ENCODE measurements at places on chromosomes 7 and 10.

GRCh38 chr10:109393425-109393824, 529.9 kb downstream of the XPNPEP1 start:
- no peak for DNase-seq

GRCh38 chr10:7409045-7409731, 1.6 kb downstream of the SFMBT2 start:
- no peak for DNase-seq

DNA sequence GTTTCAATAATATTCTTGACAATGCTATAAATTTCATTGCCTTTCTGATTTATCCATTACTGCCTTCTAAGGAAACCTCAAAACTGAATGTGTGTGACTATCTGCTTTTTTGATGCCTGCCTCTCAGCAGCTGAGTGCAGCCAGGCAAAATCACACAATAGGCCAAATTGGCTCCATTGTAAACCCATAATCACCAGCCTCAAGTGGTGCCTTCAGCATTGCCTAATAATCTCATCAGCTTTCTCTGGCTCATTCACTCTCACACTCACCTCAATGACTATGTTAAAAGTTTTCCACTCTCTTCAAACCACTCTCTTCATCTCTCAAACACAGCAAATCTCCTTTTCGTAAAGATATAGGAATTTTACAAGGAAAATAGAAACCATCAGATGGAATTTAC, 182.5 kb upstream of the COL1A2 start:
- no peak for DNase-seq

GRCh38 chr10:112797197-112797596, 152.8 kb upstream of the TCF7L2 start:
- DNase-seq, result no peak

DNA sequence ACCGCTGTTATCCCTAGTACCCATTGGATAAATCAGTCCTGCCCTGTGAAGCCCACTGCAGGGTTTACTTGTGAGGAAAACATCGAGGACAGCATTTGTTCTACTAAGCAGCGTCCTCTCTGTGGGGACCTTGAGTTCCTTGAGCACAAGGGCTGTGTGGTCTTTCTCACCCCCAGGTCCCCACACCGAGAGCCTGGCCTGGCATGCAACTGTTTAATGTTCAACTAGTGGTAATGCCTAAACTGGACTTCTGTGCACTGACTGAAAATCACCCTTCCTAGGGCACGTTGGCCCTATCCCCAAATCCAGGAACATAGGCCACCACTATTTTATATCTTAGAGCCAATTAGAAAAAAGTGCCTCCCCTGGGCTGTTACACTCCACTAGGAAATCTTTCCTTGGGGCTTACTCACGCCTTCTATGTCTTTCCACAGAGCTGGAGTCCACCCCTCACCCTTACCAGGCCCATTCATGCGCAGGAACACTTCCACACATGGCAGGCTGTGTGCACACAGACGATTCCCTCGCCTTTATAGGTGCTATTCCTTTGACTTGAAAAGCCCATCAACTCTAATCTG, 1.7 kb upstream of the TMEM213 start:
- no peak for DNase-seq

DNA sequence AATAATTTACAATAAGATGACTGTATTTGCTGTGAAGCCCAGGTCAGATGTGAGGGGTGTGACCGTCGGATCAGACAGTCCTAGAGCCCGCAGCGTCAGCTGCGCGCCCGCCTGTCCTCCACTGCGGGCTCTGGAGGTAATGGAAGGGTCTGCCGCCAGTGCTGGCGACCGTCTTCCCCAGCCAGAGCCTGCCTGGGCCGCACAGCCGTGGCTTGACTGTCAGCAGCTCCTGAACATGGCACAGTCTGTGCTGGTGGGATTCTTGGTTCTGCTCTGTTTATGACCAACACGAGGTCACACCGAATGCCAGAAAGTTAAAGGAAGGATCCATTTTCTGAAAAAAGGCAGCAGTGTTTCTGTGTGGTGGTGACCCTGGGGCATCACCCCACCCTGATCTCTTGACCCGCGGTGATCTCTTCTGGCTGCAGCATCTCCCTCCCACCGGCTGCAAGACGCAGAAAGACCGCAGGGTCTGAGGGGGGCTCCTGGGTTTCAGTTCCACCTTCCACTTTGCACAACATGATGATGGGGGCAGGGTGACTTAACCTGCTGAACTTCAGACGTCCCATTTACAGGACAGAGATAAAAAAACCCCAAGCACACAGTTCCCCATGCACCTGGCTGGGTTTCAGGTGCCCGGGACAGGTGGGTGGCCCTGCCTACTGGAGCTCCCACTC, 103.7 kb downstream of the DNAJB6 start:
- no peak for DNase-seq

DNA sequence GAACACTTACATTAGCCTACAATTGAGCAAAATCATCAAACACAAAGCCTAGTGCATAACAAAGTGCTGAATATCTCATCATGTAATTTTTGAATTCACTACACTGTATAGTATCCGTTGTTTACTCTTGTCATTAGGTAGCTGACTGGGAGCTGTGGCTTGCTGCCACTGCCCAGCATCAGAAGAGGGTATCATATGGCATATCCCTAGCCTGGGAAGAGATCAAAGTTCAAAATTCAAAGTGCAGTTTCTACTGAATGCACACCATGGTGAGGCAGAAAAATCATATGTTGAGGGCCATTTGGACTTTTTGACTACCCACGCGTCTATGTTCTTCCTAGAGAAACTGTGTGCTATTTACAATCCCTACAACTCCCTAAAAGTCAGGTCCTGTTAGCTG, 7.5 kb upstream of the ZC3HAV1 start:
- DNase-seq, result no peak

DNA sequence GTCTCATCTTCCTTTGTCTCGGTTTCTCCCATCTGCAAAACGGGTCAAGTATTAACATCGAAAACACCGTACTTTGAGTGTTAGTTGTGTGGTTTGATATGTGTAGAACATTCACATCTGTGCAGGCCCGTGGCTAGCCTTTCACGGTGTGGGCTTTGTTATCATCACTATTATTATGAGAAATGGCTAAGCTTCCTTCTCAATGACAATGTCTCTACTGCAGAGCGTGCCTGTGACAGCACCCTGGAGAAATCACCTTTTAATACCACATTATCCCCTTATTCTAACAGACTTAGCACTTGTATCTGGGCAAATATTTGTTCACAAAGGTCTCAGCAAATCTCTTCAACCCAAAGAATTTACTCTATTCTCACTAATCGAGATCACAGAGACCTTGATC, 55.8 kb downstream of the FAM171A1 start:
- no peak for DNase-seq

DNA sequence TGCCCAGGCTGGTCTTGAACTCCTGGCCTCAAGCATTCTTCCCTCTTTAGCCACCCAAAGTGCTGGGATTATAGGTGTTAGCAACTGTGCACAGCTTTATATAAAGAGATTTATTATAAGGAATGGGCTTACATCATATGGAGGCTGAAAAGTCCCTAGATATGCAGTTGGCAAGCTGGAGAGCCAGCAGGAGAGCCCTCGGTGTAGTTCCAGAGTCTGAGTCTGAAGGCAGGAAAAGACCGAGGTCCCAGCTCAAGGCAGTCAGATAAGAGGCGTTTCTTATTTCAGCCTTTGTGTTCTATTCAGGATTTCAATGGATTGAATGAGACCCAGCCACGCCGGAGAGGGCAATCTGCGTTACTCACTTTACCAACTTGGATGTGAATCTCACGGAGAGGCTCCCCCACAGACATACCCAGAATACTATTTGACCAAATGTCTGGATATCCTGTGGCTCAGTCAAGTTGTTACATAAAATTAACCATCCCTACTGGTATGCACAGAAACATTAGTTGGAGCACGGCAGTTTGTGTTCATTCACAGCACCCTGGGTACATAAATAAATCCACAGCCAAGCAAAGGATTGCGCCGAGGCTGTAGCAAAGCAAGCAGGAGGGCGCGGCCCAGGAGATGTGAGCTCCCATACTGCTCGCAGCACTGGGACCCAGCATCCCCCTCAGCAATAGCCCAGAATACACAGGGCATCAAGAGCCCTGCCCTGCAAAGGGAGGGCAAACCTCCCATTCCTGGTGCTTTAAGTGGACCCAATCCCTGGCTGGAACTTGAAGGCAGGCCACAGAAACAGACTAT, 158.4 kb upstream of the ZNF32 start:
- no peak for DNase-seq

DNA sequence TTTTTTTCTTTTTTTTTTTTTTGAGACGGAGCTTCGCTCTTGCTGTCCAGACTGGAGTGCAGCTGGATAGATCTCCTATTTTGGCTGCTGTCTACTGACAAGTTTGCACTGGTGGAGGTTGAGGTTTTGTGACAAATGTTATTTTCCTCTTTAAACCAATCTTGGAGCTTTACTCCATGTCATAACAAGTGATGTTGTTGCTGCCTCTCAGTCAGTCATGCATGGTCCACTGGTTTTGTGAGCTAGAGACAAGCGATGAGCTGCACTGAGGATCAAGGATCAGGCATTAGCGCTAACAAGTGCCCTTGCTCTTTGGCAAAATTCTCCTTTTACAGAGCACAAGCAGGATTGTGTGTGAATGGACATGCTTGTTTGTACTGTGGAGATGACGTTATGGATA, 805 bp upstream of the WDFY4 start:
- no peak for DNase-seq

DNA sequence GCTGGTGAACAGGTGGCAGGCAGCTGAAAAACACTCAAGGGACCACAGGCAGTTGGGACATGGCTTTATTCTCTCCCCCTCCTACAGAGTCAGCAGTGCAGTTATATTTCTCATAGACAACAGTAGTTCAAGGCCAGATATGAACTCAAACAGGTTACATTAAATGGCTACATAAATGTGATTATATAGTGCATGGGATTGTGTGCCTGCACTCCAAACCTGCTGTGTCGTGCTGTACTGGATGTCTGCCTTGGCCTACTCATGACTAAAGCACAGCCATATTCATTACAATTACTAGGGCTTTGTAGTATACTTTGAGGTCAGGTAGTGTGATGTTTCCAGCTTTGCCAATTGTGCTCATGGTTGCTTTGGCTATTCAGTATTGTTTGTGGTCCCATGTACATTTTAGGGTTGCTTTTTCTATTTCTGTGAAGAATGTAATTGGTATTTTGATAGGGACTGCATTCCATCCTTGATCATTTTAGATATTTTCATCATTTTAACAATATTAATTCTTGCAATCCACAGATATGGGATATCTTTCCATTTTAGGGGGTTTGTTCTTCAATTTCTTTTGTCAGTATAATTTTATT, 393.6 kb downstream of the CNTNAP2 start:
- no peak for DNase-seq

DNA sequence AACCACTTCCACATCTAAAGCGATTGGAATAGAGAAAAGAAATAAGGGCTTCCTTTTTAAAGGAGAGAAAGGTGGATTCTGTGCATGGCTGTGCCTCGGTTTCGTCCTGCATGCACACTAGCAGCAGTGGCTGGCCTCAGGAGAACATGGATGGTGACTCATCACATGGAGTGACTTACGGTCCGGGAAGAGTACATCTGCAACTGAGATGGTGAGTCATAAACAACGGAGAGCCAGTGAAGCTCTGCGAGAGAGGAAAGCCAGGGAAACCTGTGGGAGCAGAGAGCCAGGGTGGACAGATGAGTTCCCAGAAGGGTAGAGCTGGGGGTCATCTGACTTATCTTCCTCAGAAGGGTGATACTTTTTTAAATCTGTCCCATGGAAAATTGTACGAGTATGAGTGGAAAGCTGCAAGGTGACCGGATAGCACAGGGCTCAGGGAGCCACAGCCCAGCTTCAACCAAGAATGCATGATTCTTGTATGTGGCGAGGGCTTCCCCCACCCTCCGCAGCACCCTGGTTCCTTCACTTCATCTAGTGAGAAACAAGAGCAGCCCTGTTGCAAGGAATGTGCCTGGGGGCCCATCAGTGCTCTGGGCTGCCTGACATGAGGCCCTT, 259.1 kb downstream of the KLF6 start:
- DNase-seq, result no peak

DNA sequence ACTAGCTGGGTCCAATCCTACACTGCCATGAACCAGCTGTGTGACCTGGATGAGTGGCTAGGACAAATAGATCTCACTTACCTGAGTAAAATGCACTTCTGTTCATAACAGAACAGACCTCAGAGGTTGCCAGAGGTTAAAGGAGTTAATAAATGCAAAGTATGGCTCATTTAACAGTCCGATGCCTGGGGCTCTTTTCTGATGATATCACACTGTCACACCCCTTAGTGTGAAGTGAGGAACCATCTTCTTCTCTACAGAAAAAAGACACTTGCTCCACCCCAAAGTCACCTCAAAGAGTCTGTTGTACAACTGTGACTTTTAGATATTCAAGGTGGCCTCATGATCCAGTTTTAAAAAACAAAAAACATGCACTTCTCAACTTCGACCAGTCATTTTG, 21.5 kb upstream of the TARP start:
- DNase-seq, result no peak

DNA sequence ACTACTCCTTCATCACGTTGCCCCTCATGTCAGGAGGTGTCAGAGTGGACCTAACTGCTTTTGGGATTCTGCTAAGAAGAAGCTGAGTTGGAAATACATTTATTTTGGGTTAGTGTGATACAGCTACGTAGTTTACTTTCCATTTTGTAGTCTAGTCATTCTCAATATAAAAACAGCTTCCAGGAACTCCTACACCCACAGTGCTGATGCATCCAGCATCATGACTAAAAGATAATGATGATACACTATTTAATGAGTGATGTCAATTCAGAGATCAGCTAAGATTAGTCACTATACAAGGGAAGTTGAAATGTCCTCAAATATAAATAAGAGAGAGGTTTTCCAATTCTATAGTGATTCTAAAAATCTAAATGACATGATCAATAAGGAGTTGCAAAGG, 264.2 kb upstream of the SLC26A5 start:
- no peak for DNase-seq

DNA sequence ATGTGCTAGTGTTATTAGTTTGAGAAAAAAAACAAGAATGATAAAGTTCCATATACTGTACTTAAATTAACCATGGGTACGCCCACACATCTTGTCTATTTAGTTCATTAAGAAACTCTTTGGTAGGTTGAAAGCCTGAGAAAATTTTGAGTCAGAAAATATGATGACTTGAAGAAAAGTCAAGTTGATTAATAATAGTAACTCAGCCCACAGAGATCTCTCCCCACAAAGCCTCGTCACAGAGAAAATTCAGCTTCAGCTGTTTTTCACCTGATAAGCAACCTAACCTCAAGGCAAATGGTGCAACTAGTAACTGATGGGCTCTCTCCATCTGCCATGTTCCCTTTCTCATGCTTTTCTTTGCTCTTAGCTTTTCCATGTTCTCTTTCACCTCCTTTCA, 1021.6 kb downstream of the GATA3 start:
- DNase-seq, result no peak

- DNase-seq, result no peak
Measured at GRCh38 chr7:28804157-28804556, 154.0 kb downstream of the TRIL start.

- DNase-seq, result no peak
Measured at GRCh38 chr10:61139592-61139953, 195.6 kb upstream of the RHOBTB1 start.

- DNase-seq, result no peak
Measured at GRCh38 chr7:107994421-107995030, 8.4 kb downstream of the LAMB1 start.

- no peak for DNase-seq
Measured at GRCh38 chr10:123760356-123761037, 94.3 kb downstream of the GPR26 start.

- DNase-seq, result no peak
Measured at GRCh38 chr7:151571471-151571870, 51.8 kb upstream of the RHEB start.

All from effector CD4-positive, alpha-beta T cell (primary cell).